ENCODE measurements at places on chromosomes 5 and 9.

GRCh38 chr5:137815202-137815990 lies 52.3 kb upstream of the MYOT start:
- DNase-seq, result no peak

DNA sequence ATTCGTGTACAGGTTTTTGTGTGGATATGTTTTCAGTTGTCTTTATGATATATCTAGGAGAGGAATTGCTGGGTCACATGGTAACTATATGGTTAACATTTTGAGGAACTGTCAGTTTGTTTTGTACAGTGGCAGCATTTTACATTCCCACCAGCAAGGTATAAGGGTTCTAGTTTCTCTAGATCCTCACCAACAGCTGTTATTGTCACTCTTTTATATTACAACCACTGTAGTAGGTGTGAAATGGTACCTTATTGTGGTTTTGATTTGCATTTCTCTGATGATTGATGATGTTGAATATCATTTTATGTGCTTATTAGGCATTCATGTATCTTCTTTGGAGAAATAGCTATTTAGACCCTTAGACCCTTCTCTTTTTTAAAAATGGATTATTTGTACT lies 82.9 kb downstream of the CCDC171 start:
- no peak for DNase-seq

DNA sequence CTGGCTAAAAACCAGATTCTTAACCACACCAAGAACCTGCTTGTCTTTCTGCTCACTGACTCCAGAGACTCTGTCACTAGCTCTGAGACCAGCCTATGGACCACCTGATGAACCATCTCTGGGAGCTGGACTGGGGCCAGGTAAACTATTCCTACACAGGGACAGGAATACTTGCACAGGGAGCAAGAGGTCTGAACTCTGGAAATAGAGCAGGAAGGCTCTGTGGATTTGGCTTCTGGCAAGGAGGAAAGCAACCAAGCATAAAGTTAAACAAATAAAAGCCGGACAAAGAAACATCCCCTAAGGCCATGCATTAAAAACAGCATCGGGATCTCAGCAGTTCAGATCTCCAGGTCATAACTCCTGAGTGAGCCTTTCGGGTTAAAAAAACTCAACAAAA lies 5.6 kb upstream of the SPARC start:
- DNase-seq, result no peak

- DNase-seq, result no peak
Measured at GRCh38 chr9:126347911-126348760, 21.5 kb downstream of the MVB12B start.

DNA sequence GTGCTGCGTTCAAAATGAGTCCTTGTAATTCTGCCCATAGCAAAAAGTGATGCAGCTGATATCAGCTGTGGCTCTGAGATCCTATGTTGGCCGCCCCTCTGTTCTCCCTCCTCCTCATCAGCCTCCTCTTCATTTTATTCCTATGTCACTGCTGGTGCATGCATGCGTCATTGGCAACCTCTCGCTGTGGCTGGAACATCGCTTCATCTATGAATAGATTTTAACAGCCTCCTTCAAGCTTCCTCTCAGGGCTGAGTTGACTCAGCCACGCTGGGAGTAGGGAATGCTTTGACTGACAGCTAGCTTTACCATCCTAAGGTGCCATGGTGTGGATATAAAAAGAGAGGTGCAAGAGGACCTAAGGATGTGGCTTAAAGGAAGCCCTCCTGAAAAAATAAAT lies 303.5 kb downstream of the PLK2 start:
- no peak for DNase-seq

GRCh38 chr9:82154573-82154972 lies 166.0 kb downstream of the SPATA31D1 start:
- no peak for DNase-seq

DNA sequence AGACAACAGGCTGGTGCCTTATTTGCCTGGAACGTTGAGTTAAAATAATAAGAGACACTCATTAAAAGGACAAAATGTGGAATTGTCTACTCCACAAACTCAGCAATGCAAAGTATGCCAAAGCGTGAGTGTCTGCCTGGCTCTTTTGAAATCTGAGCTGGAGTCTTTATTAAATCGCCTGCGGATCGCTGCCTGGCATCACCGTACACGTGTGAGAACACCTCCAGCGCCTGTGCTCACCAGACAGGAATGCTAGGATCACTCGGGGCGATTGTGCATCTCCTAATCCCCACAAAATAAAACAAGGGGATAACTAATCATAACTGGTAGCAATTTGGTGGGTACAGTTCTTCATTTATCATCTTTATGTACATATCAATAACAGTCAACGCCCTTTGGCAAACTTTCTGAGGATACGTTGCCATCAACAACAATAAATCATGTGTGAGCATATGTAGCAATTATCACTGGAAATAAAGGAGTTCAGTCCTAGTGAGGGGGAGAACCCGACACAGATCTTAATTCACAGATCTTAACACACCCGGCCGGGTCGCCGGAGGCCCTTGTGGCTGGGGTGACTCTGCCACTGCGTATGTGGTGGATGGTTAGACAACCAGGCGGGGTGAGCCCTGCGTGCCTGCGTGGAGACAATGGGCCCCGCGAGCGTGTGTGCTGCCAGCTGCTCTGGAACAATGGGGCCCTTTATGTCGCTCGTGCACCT lies 284.9 kb upstream of the IRX1 start:
- no peak for DNase-seq

- DNase-seq, result no peak
Measured at GRCh38 chr5:62259699-62260250, 46.2 kb upstream of the KIF2A start.

- DNase-seq, result no peak
Measured at GRCh38 chr9:86794391-86795046, 152.8 kb downstream of the GAS1 start.

DNA sequence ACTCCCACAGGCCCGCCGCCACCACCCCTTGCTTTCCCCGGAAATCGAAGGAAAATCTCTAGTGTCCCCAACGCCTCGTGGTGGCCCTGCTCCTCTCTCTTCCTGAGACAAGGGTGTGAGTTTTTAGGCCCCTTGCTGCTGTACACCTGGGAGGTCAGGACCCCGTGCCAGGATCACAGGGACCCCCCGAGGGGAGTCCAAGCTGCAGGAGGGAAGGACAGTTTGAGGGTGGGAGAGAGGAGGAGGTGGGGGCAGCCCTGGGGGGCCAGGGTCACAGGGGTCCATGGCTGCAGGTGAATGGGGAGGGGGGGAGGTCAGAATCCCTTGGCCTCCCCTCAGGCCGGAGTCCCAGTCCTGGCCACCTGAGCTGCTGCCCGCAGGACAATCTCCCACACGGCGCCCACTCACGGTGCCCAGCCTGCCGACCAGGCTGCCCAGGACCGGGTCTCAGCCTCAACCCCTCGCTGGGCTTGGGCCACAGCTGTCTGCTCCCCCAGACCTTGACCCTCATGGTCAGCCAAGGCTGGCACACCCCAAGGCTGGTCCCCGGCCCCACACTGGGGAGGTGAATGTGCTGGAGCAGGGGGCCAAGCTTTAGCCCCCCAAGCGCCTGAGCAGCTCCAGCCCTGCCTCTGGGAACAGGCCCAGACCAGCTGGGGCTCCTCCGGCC lies 19.9 kb downstream of the TPPP start:
- DNase-seq, result no peak

GRCh38 chr9:131446276-131446675 lies 52.4 kb downstream of the PRRC2B start:
- DNase-seq, result no peak

- DNase-seq, result no peak
Measured at GRCh38 chr5:72600391-72600981, 93.3 kb upstream of the ZNF366 start.
